ENCODE measurements at places on chromosomes 3 and 15.

DNA sequence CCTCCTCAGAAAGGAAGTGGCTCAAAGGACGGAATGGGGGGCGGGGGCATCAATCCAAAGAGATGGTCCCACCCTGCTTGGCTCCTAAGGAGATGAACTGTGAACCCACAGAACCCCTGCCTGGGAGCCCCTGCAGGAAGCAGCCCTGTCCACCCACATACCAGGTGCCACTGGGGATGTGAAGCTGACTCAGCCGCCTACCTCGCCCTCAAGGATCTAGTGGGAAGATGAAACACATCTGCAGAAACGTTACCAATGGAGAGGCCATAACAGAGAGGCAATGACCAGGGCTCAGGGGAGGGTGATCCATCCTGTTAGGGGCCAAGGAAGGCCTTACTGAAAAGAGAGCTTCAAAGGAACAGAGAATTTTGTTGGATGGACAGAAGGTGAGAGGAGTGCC lies 35.1 kb downstream of the EAF1 start:
- DNase-seq = no peak

DNA sequence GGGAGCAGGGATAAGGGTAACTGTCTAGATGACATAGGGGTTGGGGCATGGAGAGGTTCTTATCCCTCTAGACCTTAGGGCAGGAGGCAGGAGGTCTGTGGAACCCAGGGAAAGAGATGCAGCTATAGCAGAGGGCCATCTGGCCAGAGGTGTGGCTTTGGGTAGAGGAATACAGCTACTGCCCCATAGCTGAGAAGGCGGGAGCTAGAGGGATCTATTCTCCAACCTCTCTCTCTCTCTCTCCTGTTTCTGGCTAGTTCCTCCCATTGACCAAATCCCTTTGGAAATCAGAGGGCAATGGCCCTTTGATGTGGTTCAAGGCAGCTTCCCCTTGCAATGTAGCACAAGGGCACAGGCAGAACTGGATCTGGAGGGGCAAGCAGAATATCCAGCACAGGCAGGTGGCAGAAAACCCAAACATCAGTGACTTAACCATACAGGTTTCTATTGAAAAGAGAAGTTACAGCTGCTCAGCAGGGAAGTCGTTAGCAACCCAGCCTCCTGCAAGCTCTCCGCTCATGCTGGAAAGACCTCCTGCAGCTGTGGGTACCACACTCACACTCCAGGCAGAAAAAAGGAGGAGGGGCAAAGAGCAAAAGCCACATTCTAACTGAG lies 22.3 kb upstream of the LMOD3 start:
- no peak for DNase-seq

- DNase-seq = no peak
Measured at GRCh38 chr3:160948273-160948672, 156.9 kb downstream of the B3GALNT1 start.

DNA sequence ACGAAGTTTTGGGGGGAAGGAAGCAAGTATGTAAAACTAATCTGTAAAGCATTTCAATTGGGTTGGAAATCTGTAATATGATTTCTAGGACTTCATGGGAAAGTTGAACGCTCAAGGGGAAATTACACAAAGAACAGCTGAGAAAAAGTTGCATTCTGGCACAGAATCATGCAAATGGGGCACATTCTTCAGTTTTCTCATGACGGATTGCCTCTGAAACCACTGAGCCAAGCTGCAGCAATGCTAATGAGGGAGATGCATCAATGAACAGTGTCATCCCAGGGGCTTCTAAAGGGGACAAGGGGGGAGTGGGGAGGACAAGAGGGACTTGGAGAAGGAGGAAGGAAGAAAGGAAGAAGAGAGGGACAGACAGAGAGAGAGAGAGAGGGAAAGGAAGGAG lies 291.4 kb upstream of the ATP11B start:
- peak; percentile 89 for DNase-seq

GRCh38 chr3:179234199-179234598 lies 16.7 kb downstream of the KCNMB3 start:
- peak; percentile 34 for DNase-seq

- DNase-seq = peak; percentile 30
Measured at GRCh38 chr15:55318588-55319494, at the start of the genes PIGB and PIGBOS1. PIGB (plus strand) TSS chr15:55319222; CDS start chr15:55319251, 29 bp downstream. PIGBOS1 (minus strand) TSS chr15:55319123; CDS start chr15:55317792, 1,331 bp downstream.

DNA sequence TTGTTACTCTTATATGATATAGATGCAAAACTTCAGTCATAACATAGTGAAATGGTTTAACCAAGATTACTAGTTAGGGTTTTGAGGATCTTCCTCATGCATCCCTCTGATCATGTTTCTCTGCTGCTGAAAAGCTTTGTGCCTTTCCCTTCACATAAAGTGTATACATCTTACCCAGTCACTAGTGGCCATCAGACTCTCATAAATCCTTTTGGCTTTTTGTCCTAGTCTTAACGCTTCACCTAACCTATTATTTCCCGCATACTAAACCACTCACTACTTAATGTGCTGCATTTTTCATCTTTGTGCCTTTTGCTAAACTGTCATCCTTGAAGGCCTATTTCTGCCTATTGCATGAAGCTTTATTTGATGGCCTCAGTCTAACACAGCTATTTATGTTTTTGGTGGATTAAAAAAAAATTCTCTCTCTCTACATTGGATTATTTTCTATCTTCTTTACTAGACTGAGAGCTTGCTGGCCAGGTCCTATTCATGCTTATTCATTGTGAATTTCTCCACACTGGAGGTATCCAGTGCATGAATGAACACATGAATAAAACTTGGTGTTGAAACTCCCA lies 717.6 kb upstream of the GOLIM4 start:
- no peak for DNase-seq

GRCh38 chr15:54618120-54618519 lies 578.6 kb downstream of the RSL24D1 start:
- no peak for DNase-seq

GRCh38 chr15:48641416-48641815 lies 4.1 kb downstream of the FBN1 start:
- no peak for DNase-seq

GRCh38 chr15:84898761-84899160 lies 14.3 kb downstream of the SLC28A1 start:
- no peak for DNase-seq

GRCh38 chr15:35470441-35470840 lies 75.5 kb downstream of the DPH6 start:
- DNase-seq = no peak

All from SK-N-MC (cell line).